SW 1271 (cell line): ENCODE measurements at places on chromosomes 3 and 15.

- no peak for DNase-seq
These were observed 137.9 kb downstream of the SUCLG2 start for GRCh38 chr3:67516496-67516895.

DNA sequence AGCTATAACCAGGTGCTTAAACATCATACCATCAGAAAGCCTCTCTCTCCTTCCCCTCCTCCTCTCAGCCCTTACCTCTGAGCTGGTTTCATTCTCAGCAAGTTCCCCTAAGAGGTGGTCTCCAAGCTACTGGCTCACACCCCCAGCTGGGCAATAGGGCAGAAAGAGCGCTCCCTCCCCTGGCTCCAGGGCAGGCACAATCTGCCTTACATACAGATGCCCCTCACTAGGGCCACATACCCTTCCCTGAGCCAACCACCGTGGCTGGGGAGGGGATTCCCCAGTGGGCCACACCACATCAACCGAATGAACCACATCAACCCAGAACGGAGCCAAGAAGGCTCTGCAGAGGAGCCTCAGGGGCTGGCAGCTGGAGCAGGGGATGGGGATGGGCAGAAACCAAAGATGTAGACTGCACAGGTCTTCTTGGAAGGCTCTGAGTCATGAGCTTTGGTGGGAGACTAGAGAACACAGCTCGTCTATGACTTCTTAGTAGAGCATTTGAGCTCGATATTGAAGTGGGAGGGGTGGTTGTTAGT, 4.6 kb upstream of the FBLN2 start:
- no peak for DNase-seq

DNA sequence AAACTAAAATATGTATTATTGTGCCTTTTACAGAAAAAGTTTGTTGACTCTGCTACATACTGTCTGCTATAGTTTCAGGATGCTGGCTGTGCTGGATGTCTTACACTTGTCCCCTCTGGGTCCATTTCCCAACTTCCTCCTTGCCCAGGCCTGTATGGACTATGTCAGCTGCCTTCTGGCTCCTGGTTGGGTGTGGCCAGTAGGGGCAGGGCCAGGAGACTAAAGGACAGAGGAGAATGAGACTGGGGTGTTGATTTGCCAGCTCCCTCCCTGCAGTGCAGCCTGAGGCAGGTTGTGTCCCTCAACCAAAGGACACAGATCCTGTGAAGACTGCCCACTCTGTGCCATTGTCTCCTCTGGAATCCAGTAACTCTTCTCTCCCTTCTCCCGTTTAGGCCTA, 90.6 kb upstream of the UBE2E2 start:
- DNase-seq, result no peak

DNA sequence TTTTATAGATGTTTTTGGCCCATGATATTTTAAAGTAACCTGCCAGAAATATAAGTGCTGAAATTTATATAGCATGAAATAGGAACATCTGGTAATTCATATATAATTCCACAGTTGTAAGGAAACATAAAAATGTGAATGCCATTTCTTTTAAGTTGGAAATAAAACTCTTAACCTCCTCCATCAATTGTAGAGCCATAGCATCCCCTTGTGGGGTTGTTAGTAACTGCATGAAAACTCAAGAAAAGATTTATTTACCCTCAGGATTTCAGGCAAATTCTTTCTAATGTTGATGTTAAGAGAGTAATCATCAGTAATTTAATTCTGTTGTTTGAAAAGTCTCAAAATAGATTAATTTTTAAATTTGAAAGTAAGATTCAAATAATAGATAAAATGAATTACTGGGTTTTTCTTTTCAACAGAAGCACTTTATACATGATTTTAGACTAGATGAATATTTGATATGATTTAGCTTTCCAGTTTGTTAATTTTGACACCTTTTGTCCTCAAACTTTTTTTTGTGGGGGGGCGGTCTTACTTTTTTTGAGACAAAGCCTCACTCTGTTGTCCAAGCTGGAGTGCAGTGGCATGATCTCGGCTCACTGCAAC, 74.7 kb downstream of the RASA2 start:
- DNase-seq, result peak; percentile 64

GRCh38 chr15:33839540-33839939, 128.8 kb upstream of the CHRM5 start:
- DNase-seq, result no peak

DNA sequence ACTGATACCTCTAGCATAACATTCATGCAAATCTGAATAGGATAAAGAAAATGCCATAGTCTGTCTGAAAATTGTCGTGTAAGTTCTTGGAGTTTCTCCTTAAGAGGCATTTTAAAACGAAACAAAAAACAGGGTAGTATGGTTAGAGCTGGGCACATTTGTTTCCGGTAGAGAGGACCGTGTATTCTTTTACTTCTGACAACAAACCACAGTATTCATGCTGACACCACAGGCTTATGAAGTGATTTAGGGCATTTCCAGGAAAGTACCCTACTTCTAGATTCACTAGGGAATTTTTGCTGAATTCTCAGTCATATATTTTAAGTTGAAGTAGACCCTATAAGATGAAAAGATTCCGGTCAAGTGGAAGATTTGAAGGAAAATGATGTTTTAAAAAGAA, 541.3 kb downstream of the UNC13C start:
- no peak for DNase-seq

DNA sequence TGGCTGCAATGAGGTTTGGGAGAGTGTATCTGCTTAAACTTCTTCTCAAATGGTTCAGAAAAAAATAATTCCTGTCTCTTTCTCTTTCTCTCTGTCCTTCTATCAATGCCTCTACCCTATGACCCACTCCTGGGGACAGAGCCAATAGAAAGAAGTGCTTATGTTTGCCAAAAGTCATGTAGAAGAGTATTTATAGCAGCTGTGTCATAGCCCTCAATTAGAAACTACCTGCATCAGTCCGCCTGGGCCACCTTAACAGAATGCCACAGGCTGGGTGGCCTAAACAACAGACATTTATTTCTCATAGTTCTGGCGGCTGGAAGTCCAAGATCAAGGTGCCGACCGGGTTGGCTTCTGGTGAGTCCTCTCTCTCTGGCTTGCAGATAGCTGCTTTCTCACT, 92.5 kb downstream of the HMG20A start:
- no peak for DNase-seq

GRCh38 chr15:64029110-64029509, 17.2 kb downstream of the DAPK2 start:
- no peak for DNase-seq

- DNase-seq, result no peak
These were observed 34.9 kb downstream of the TSPAN3 start for GRCh38 chr15:77035999-77036471.

DNA sequence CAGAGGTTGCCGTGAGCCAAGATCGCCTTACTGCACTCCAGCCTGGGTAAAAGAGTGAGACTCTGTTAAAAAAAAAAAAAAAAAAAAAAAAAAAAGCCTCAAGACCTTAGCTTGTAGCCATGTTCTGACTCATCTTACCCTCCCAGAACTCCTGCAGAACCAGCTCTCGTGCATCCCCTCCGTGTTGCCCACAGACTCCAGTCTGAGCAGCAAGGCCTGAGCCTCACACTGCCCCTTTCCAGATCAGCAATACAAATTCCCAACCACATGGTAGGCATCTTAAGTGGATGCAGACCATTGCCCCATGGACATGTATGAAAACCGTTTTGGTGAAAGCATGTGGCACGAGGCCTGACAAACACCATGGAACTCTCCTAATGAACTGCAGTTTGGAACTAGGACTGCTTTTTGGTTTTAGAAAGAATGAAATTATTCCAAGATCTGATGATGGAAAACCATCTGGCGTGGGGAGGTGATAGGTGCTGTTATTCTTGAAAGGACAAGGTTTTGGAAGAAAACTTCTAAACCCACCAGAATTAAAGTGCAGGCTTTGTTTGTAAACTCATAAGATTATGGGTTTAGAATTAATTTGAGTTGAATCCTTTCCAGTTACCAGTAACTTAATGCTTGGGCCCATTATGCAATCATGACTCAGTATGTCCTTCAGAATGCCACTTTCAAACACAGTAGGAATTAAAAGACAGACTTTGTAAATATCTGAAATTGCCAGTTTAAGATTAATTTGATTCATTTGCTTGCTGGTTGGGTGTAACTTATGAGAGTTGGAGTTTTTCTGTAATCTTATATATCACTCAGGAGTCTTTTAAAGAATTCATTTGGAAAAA, 163.7 kb upstream of the LRTM1 start:
- no peak for DNase-seq

DNA sequence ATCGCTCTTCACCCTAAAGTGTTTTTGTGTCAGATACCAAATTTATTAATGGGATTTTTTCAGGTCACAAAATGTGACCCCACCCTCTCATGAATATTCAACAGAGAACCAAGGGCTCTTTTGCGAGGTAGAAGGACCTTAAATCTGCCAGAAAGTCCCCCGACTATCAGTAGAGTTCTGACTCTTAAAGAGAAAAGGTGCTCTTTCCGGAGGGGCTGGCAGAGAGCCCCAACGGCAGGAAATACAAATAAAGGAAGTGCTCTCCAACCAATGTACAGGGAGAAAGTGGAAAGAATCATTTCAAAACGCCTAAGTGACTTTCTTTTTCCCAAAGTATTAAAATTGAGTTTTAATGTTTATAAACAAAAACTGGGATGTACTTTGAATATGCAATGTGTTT, 517.2 kb downstream of the FOXP1 start:
- DNase-seq, result no peak

GRCh38 chr15:89912674-89913396, at the start of gene ARPIN:
ARPIN (minus strand) TSS chr15:89912952; CDS start chr15:89912835, 117 bp downstream.
- DNase-seq, result peak; percentile 39

- DNase-seq, result no peak
These were observed 91.7 kb upstream of the IGSF10 start for GRCh38 chr3:151552589-151552988.

- DNase-seq, result no peak
These were observed 5.3 kb downstream of the IGF1R start for GRCh38 chr15:98653686-98654085.

DNA sequence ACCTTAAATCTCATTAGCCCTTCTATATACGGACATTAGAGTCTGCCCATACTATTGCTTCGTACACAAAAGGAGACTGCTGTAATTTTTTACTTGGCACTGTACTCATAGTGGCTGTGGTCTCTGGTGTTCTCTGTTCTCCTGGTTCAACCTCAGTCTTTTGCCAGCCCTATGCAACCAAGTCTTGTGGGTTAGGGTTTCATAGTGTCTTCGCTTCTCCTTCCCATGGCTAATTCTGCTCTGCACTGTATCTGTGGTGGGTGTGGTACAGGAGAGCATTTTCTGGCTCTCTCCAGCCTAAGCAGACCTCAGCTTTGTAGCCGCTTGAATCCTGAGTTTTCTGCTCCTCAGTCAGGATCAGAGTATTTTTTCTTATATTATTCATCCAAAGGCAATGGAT, 981.2 kb downstream of the SQOR start:
- DNase-seq, result no peak

DNA sequence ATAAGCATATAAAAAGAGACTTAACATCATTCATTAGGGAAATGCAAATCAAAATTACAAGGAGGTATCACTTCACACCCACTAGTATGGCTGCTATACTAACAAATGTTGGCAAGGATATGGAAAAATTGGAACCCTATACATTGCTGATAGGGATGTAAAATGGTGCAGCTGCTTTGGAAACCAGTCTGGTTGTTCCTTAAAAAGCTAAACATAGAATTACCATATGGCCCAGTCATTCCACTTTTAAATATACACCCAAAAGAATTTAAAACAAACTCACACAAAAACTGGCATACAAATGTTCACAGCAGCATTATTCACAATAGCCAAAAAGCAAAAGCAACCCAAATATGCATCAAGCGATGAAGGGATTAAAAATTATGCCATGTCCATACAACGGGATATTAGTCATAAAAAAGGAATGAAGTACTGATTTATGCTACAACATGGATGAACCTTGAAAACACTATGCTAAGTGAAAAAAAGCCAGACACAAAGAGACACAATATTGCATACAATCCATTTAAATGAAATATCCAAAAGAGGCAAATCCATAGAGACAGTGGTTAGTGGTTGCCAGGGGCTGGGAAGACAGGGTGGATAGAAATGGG, 118.3 kb downstream of the OSBPL10 start:
- no peak for DNase-seq

GRCh38 chr3:117018655-117019054, 309.1 kb downstream of the TUSC7 start:
- no peak for DNase-seq

DNA sequence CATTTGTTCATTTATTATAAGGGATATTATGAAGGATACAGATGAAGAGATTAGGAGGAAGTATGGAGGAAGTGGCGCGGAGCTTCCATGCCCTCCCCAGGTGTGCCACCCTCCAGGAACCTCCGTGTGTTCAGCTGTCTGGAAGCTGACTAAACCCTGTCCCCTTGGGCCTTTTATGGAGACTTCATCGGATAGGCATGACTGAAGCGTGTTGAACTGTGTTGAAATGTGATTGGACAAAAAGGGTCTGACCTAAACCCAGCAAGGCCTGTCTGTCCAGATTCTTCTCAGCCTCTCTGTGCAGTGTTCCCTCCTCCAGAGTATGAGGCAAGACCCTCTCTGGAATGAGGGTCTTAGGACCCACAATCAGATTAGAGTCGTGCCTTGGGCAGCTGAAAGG, 31.7 kb downstream of the HACD3 start:
- no peak for DNase-seq

- DNase-seq, result no peak
These were observed 40.3 kb upstream of the ZPLD1 start for GRCh38 chr3:102394517-102394916.

DNA sequence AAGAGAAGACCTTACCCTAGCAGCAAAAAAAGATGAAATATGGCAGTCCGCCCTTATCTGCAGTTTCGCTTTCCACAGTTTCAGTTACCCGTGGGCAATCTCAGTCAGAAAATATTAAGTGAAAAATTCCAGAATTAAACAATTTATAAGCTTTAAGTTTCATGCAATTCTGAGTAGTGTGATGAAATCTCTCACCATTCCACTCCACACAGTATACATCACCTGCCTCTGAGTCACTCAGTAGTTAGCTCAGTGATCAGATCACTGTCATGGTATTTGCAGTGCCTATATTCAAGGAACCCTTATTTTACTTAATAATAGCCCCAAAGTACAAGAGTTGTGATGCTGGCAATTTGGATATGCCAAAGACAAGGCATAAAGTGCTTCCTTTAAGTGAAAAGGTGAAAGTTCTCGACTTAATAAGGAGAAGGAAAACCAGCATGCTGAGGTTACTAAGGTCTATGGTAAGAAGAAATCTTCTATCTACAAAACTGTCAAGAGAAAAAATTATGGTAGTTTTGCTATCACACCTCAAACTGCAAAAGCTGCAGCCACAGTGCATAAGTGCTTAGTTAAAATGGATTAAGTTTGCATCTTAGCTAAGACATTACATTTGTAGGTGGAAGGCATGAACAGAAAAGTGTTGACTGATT, 48.1 kb downstream of the HSPBAP1 start:
- no peak for DNase-seq

GRCh38 chr3:182585532-182586150, 207.7 kb upstream of the ATP11B start:
- no peak for DNase-seq

- DNase-seq, result no peak
These were observed 30.1 kb downstream of the GLCE start for GRCh38 chr15:69190504-69190903.

- DNase-seq, result no peak
These were observed 12.3 kb upstream of the LMCD1 start for GRCh38 chr3:8489278-8489792.

GRCh38 chr3:48226939-48227338, 3.6 kb downstream of the CAMP start:
- no peak for DNase-seq
